AG09309 (cell line): ENCODE measurements at places on chromosomes 1 and 21.

GRCh38 chr1:245579881-245580280 is 425.1 kb downstream of the KIF26B start:
- DNase-seq, result no peak

- DNase-seq, result no peak
Observed at GRCh38 chr21:29721221-29721620, 218.6 kb downstream of the GRIK1 start.

DNA sequence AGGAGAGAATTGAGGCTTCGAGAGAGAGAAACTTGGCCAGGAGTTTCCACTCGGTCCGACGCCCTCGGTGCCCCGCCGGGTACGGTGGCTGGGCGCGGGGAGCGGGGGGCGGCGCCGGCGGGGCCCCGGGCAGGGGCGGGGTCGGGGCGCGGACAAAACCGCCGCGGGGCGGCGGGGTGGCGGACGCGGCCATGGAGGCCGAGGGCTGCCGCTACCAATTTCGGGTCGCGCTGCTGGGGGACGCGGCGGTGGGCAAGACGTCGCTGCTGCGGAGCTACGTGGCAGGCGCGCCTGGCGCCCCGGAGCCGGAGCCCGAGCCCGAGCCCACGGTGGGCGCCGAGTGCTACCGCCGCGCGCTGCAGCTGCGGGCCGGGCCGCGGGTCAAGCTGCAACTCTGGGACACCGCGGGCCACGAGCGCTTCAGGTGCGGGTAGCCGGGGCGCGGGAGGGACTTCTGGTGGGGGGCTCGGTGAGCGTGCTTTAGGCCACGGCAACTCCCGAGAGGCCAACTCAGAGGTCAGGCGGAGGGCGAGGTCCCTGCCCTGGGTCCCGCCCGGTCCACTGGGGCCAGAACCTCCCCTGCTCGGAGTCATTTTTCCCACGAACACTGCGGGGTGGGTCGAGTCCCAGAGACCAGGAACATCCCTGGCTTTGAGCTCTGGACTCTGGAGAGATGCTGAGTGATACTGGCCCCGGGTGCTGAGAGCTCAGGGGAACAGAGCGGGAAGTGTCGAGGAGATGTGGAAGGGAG is 431 bp downstream of the RAB42 start:
- DNase-seq, result no peak

- no peak for DNase-seq
Observed at GRCh38 chr1:24100945-24101737, 10.8 kb downstream of the MYOM3 start.

GRCh38 chr21:34004974-34005373 is 68.4 kb upstream of the MRPS6 start:
- no peak for DNase-seq

DNA sequence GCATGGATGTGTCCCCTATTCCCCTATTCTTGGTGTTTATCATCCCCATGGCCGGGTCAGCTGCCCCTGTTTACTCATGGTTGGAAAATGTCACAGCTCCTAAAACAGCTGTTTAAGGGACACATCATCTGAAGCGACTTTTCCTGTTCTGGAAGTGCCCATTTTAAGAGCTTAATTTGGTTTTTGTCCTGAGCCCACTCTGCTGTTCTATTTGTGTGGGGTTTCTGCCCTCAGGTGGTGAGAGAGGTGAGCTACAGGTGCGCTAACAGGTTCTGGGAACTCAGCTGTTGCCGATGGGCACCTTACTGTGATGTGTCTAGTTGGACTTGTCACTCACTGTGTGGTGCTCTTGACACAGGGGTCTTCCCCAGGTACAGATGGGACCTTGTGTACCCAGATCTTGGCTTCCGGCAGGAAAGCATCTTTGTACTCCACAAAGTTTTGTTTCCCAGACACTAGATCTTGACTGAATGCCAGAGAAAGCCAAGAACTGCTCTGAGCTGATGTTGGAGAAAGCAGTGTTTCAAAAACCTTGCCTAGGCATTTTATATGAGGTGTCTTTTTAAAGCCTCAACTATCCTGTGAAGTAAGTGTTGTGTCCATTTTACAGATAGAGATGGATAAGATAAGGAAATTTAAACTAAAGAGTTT is 59.0 kb upstream of the CD1D start:
- DNase-seq, result no peak

DNA sequence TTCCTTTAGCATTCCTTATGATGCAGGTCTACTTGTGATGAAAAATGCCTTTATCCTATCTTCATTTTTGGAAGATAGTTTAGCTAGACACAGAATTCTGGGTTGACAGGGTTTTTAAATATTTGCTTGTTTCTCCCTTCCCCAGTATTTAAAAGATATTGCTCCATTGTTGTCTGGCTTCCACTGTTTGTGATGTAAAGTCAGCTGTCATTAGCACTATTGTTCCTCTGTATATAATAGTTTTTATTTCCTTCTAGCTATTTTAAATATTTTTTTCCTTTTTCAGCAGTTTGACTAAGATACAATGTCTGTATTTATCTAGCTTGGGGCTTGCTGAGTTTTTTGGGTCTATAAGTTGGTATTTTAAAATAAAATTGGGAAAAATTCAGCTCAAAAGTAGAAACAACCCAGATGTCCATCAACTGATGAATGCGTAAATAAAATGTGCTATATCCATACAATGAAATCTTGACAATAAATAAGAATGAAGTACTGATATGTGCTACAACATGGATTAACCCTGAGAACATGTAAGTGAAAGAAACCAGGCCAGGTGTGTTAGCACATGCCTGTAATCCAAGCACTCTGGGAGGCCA is 11.2 kb downstream of the IFT25 start:
- no peak for DNase-seq

GRCh38 chr1:165109013-165109412 is 247.5 kb downstream of the LMX1A start:
- DNase-seq, result no peak

DNA sequence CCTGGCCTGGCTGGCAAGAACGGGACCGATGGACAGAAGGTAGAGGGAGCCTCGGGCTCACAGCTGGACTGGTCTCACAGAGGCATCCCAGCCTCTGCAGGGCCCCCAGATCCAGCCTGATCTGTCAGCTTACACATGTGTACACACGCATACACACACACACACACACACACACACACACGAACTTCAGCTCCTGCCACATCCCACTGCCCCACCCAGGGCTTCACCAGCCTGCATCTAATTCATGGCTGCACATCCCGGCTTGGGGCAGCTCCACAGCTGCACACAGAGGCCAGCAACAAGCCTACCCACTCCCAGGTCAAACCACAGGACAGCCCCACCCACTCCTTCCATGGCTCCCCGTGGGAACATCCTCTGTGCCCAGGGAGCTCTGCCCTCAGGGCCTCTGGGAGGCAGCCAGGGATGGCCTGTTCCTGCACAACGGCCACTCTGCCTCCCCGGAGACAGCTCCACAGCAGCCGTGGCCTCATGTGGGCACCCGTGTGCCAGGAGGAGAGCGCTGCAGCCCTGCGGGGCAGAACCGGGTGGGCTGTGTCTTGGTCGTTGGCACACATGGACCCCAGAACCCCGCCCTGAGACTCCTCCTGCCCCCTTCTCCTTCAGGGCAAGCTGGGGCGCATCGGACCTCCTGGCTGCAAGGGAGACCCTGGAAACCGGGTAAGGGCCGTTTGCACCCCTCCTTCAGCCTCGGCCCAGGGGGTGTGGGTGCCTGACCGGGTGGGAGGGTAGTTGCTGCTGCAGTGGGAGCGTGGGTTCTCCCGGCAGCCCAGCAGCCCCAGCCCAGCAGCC is 19.1 kb downstream of the COL6A2 start:
- no peak for DNase-seq

DNA sequence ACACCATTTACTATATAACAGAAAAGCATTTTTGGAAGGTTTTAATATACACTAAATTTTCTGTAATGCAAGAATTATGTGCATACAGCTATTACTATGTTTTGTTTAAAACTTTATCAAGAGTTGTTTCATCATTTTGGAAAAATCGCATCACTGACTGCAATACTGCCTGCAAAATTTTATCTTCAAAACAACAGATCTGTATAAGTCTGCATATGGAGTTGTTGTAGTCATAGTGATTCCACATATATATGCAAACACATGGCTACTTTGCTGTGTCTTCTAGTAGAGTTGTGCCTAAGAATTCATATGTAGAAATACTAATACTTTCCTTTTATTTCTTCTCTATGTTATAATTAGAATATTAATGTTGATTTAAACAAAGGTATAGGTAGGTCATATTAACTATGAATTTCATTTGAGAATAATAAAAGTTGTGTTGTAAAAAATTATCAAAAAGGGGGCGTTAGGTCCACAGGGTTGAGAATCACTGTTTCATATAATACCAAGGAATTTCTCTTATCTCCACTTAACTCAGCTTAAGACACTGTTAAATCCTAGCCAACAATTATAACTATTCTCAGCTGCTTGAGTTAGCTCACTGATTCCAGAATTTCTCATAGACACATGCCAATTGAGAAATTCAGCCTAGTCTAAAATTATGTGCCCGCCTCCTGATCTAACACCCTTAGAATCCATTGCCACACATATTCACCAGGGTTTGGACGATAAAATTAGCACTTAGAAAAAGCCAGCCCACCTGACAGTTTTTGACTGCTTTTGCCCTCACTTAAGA is 22.9 kb upstream of the LAMC1 start:
- DNase-seq, result no peak

GRCh38 chr1:46522969-46523320 is 28.5 kb downstream of the KNCN start:
- DNase-seq, result no peak

DNA sequence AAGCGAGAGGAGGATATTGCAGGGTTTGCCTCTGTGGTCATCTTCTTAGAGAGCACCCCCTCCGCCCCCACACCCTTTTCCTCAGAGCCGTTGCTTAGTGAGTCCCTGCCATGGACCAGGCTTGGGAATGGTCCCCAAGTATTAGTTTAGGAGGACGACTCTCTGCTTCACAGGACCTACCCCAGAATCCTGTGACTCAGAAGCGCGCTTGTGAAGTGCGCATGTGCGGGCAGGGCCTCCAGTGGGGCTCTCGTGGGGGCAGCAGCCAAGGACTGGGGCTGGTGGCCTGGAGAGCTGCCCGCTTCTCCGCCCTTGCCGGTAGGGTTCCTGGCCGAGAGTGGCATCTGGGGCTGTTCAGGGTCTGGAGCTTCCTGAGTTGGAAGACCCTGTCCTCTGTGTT is 37.3 kb upstream of the HMGN1 start:
- DNase-seq, result no peak

GRCh38 chr1:231839999-231840398 is 213.4 kb downstream of the DISC1 start:
- DNase-seq, result no peak

- DNase-seq, result no peak
Observed at GRCh38 chr1:46421739-46422138, 27.6 kb downstream of the FAAH start.

DNA sequence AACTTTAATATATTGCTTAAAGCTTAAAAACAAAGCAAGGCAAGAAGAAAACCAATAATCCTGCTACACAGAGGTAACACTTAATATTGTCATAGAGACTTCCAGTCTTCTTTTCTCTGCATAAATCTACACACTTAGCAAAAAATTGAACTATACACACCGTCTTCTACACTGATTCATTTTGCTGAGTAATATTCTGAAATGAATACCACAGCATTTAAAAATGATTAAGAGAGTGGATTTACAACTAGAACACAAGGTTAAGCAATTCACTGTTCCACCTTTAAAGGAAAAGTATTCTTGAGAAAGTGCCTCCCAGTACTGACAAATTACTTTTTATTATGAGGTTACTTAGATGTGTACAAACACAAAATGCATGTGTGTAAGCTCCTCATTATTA is 22.2 kb upstream of the ITPKB start:
- no peak for DNase-seq

DNA sequence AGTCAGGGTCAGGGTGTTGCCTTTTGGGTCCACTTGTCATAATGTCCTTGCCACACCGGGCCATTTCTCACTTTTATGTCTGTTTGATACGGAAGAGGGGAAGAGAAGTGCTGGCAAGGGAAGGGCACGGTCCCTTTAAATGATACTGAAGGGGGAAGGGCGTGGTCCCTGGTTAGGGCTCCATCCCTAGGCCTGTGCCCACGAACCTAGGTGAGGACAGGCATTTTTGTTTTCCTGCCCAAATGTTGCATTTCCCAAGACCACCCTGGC is 25.2 kb downstream of the B3GALT5 start:
- no peak for DNase-seq

DNA sequence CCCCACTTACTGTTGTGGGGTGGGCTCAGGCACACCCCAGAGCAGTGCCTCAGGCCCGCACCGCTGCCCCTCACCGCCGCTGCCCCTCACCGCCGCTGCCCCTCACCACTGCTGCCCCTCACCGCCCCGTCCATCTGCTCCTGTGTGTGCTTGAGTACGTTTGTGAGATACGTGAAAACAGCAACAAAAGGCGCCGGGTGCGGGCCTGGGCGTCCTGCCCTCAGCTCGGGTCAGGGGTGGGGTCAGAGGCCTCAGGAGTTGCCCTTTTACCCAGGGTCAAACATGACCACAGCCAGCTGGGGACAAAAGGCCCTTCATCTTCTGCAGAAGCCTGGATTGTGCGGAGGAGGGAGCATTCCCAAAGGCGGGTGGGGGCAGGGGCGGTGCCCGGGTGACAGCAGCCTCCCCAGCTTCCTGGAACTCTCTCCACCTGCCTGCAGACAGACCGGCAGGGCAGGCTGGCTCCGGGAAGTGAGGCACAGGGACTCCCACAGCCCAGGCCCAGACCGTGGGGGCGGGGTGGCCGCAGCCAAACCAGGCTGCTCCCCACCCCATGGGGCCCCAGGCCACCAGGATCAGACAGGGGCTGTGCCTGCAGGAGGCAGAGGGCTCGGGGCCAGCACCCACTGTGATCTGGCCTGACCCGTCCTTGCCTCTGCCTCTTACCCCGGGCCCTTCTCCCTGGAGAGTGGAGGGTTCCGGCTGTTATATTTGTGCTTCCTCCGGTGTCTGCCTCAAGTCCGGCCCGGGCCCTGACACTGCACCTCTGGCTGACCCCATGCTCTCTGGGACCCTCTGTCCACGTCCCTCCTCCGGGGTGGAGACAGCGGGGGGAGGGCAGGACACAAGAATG is 2.3 kb upstream of the VWA1 start:
- no peak for DNase-seq

- DNase-seq, result peak; percentile 57
Observed at GRCh38 chr1:84721152-84721551, 30.9 kb upstream of the SSX2IP start.

DNA sequence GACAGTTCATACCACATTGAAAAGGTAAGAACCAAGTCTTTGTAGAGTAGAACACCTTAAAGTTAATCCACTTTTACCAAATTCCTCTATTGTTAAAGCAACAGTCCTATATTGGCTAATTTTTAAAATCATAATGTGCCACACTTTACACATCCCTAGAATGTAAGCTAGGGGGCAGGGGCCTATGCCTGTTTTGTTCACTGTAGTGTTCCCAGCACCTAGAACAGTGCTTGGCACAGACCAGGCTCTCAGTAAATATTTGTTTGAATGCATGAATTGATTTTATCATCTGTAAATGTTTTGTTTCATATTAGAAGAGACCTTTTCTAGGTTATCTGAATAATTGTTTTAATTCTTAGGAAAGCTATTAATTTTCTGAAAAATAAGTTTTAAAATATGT is 9.1 kb downstream of the SMAP2 start:
- DNase-seq, result no peak

DNA sequence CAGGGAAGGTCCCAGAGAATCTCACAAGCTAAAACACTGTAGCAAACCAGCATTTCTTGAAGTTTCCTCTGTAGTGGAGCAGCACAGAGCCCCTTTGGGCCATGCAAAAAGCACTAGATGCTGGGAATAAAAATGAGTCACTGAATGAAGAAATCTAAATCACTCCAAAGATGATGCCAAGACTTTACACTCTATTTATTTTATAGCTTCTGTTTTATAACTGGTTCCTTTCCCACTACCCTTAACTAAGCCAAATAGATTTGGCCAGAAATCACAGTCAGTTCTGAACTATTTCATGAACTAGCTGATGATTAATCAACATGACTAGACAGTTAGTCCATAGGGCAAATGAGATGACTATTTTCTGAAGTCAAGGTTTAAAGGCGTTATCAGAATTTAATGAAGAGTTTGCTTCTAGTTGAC is 89.5 kb downstream of the SCMH1 start:
- peak; percentile 88 for DNase-seq
